ENCODE measurements at places on chromosomes 5 and 9.

- peak; percentile 96 for DNase-seq
- H3K36me3 ChIP-seq, result peaks cover 16% of the 10 kb centered on the region
- no peak overlapping the region for H3K4me3 ChIP-seq
- H3K4me1 ChIP-seq, result peaks cover 66% of the 10 kb centered on the region
- H3K27me3 ChIP-seq, result no peaks in the 10 kb centered on the region
- peak overlapping the region; percentile 70 for H3K27ac ChIP-seq
Measured at GRCh38 chr9:134413890-134414623, 87.8 kb downstream of the RXRA start.

DNA sequence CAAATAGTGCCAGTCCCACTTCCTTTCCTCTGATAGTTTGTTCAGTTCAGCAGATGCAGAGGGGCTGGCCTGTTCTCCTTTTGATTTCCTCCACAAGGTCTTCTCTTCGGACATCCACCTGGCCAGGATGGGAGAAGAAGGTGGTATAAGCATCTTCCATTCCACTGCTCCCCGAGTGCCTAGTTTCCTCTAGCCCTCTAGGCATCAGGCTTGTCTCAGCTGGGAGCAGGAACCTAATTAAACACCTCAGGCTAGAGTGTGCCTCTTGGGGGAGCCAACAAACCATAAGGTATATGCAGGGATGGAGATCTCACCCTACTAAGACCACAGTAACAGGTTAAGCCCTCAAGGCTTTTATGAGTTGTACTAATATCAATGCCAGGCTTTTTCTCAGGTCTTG lies 835 bp upstream of the DND1 start:
- H3K27me3 ChIP-seq, result no peaks in the 10 kb centered on the region
- no peak for DNase-seq
- peaks cover 26% of the 10 kb centered on the region for H3K36me3 ChIP-seq
- H3K4me1 ChIP-seq, result peaks cover 4% of the 10 kb centered on the region
- H3K27ac ChIP-seq, result no peak overlapping the region

DNA sequence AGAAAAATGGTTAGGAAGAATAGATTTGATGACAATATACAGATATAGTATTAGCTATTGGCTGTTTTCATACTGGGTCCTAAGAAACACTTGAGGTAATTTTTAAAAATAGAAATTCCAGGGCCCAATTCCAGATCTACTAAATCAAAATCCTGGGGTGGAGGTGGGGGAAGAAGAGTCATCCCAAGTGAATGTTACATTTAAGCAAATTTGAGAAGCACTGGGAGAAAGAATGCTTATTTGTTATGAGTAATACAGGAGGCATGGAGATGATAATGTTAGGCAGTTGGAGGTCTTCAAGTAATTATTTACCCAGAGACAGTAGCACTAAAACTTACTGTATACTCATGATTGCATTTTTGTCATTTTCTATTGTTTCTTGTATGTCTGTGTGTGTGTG lies 93.0 kb upstream of the DAB2 start:
- H3K27ac ChIP-seq, result peak overlapping the region; percentile 65
- H3K4me1 ChIP-seq, result peaks cover 28% of the 10 kb centered on the region
- no peak overlapping the region for H3K4me3 ChIP-seq
- DNase-seq, result no peak
- H3K36me3 ChIP-seq, result no peaks in the 10 kb centered on the region

- H3K4me1 ChIP-seq, result no peaks in the 10 kb centered on the region
- H3K36me3 ChIP-seq, result no peaks in the 10 kb centered on the region
- peak overlapping the region; percentile 33 for H3K27ac ChIP-seq
Measured at GRCh38 chr5:73274121-73274520, 101.1 kb downstream of the TMEM174 start.

DNA sequence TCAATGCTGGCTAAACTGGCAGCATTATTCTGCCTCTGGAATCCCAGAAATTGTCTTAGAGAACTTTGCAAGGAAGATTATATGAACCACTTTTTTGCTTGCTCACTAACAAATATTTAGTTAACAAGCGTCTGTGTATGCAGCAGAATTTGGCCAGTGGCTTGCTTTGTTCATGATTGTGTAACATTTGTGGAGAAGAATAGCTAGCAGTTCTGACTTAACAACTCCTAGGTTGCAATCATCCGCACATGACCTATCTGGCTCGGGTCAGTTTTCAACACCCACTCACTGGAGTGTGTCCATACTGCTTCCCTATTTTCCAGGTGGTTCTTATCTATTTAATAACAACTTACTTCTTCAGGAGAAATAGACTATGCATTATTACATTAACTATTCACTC lies 98.5 kb downstream of the SNX18 start:
- no peak overlapping the region for H3K4me3 ChIP-seq
- no peaks in the 10 kb centered on the region for H3K36me3 ChIP-seq

DNA sequence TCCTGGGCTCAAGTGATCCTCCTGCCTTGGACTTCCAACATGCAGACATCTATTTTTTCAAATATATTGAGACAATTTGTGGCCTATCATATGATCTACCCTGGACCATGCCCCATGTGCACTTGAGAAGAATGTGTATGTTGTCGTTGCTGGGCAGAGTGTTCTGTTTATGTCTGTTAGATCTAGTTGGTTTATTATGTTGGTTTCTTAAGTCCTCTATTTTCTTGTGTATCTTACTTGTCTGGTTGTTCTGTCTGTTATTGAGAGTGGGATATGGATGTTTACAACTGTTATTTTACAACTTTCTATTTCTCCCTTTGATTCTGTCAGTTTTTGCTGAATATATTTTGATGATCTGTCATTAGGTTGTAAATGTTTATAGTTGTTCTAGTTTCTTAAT lies 10.2 kb upstream of the TMEM171 start:
- no peaks in the 10 kb centered on the region for H3K4me1 ChIP-seq
- no peak for DNase-seq
- H3K4me3 ChIP-seq, result no peak overlapping the region
- no peak overlapping the region for H3K27ac ChIP-seq

DNA sequence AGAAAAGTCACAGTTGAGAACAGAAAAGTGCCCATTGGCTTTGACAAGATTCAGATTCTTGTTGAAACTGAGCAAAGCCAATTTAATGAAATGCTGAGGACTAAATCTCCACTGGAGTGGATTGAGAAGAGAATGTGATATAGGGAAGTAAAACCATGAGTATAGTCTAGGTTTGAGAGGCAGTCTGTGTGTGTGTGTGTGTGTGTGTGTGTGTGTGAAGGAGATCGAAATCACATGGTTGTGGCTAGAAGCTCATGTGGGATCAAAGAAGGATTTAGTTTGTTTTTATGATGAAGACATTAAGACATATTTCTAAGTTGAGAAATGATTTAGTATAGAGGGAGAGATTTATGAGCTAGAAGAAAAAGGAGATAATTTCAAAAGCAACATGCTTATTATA lies 275.7 kb upstream of the DAB2 start:
- no peaks in the 10 kb centered on the region for H3K27me3 ChIP-seq
- H3K27ac ChIP-seq, result no peak overlapping the region
- DNase-seq, result no peak
- H3K4me1 ChIP-seq, result no peaks in the 10 kb centered on the region
- no peaks in the 10 kb centered on the region for H3K36me3 ChIP-seq

- peak overlapping the region; percentile 37 for H3K4me3 ChIP-seq
- peaks cover 21% of the 10 kb centered on the region for H3K27me3 ChIP-seq
- H3K36me3 ChIP-seq, result no peaks in the 10 kb centered on the region
Measured at GRCh38 chr9:96719921-96720320, 58.0 kb downstream of the ZNF510 start.

GRCh38 chr5:135462304-135462703 lies 10.2 kb upstream of the TIFAB start:
- peaks cover 16% of the 10 kb centered on the region for H3K27me3 ChIP-seq
- H3K27ac ChIP-seq, result no peak overlapping the region
- no peaks in the 10 kb centered on the region for H3K36me3 ChIP-seq
- peaks cover 16% of the 10 kb centered on the region for H3K4me1 ChIP-seq

DNA sequence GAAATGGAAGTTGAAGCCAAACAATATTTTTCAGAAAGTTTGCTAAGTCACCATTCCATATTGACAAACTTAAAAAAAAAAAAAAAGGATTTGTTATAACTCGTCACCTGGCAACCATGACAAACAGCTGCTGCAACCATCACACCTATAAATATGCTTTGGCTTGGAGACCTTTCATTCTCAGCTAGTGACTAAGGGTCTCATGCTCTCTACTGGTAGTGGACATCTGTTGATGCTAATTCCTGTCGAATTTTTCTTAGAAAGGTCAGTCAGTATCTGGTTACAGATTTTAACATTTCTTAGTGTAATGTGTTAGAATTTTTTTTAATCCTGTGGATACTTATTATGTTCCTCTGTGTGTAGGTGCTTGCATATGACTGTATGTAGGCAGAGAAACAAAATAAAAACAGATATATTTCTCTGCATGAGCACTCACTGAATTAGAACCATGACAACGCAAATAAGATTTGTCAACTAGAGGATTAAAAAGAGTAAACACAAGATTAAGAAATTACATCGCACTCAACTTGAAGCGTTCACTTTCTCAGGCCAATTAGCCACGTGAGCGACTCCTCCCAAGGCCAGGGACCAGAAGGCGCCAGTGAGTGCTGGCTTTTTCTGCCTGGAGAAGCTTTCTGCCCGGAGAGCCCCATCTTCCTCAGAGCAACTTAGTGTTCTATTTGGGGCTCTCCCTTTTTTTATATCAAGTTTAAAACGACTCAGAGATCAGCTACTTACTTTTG lies 27.0 kb upstream of the ZNF622 start:
- H3K36me3 ChIP-seq, result no peaks in the 10 kb centered on the region
- H3K4me3 ChIP-seq, result no peak overlapping the region
- DNase-seq, result no peak
- H3K27ac ChIP-seq, result peak overlapping the region; percentile 27
- H3K27me3 ChIP-seq, result no peaks in the 10 kb centered on the region

All from sigmoid colon (tissue), 7 donors.